ENCODE measurements at places on chromosomes 2 and 18. TPM values are rescaled to one million over a fixed set of nuclear protein-coding genes. Genes with fewer than 3 reads are reported as not detected.

DNA sequence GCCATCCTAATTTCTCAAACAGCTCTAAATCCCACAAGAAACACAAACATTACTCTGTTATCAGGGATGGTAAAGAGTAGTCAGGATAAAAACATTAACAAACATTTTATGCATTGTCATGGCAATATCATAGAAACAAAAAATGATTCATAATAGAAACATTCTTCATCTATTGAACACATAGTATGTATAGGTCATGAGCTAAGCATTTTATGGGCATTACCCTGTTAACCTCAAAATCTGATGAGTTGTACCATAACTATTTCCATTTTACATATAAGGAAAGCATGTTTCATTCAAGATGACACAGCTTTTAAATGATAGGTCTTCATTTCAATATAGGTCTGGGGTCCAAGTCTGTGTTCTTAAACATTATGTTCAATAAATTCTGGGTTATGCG is 344.9 kb downstream of the RND3 start:
- DNase-seq: no peak

GRCh38 chr2:23600346-23600745 is 215.4 kb downstream of the KLHL29 start:
- DNase-seq: no peak

TMEFF2 gene
- total RNA-seq: not detected

ANKRD62 gene
- total RNA-seq: not detected

GRCh38 chr2:231674587-231675338 is 33.6 kb upstream of the PTMA start:
- DNase-seq: peak; percentile 88

LIMS2 gene
- total RNA-seq: 194 TPM

GRCh38 chr2:85429213-85429923 is 10.9 kb downstream of the SH2D6 start:
- no peak for DNase-seq

GRCh38 chr18:79217979-79218604 is 148.9 kb downstream of the ATP9B start:
- no peak for DNase-seq

DNA sequence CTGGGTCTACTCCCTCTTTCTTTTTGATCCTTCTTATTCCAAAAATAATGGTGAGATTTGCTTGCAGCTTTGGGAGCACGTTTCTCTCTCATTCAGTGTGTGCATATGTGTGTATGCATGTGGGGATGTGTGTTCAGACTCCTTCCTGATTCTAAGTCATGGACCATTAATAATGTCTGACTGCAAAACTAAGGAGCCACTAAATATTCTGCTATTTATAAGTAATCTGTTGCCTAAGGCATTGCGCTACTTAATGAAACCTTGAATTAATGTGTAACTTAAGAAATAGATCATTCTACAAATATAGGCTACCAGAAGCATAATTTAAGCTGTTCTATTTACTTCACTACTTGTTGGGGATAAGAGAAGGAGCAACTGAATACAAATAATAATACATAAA is 182.1 kb downstream of the TFCP2L1 start:
- no peak for DNase-seq

DNA sequence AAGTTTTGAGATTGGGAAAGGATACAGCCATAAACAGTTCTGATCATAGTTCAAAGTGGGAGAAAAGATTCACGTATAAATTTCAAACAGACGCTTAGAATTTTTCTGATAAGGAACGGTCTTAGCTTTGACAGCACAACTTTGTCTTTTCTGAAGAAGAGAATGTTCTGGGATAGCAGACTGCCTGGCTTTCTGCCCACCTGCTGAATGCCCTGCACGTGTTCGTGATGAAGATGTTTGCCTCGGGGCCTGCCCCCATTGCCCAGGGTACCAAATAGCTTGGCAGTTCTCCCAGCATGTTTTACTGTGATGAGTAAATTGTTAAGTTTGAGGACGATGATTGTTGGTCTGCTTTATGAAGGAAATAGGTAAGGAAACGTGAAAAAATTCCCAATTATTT is 4.6 kb downstream of the MRPL33 start:
- no peak for DNase-seq

- DNase-seq: no peak
Measured at GRCh38 chr2:191347881-191348280, 102.7 kb downstream of the MYO1B start.

- DNase-seq: no peak
Measured at GRCh38 chr2:128644718-128645256, 326.1 kb upstream of the HS6ST1 start.

ABCG5 gene
- not detected for total RNA-seq

DNA sequence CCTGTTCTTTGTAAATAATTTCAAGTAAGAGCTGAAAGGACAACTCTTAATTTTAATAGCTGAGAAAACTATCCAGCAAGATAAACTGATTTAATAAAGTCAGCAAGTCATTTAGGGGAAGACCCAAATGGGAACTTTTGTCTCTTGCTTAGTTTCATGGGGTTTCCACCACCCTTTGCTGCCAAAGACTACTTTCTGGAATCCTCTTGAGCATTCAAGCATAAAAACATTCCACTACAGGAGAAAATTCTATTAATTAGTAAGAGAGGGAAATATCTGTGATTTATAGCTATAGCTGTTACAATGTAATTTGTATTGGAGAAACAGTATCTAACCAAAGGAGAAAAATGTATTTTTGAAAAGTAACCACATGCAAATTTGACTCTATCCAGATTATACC is 20.6 kb downstream of the EFEMP1 start:
- no peak for DNase-seq

DNA sequence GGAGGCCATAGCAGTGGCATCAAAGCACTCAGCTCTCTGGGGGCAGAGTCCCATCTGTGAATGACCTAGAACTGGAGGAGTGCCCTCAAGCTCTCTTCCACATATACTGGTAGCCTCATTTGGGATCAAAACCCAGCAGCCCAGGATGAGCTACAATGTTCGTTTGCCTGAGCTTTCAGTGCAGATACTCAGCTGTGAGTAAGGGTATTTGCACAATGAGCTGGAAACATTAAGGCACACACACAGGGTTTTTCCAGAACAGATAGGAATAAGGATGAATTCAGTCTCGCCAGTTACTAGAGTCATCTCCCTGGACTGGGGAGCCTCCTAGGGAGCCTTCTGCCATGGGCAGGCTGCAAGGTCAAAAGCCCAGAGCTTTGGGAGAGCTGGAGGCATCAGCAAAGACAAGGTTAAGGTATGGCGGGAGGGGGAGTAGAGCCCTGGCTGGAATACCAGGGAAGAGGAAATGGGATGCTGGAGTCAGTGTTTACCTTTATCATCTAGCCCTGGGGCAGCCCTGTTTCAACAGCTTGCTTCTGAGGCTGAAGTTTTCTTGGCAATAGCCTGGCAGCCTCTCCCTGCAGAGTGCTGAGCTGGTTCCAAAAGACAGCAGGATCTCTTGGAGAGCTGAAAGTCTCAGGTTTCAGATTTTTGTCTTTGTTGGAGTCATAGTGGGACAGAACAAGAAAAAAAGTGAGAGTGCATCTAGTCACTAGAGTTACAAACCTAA is 187.7 kb downstream of the LOXHD1 start:
- DNase-seq: no peak

- DNase-seq: peak; percentile 84
Measured at GRCh38 chr18:49725809-49726674, 87.3 kb downstream of the ACAA2 start.

- no peak for DNase-seq
Measured at GRCh38 chr2:55163274-55163721, 68.8 kb downstream of the CLHC1 start.

GRCh38 chr2:170024721-170025120 is 153.2 kb upstream of the MYO3B start:
- DNase-seq: no peak

SP5 gene
- total RNA-seq: 2.4 TPM

GRCh38 chr2:237747189-237747588 is 51.4 kb upstream of the RBM44 start:
- DNase-seq: no peak

- DNase-seq: no peak
Measured at GRCh38 chr18:31041271-31042083, 1.1 kb downstream of the DSC3 start.

RAD51AP2 gene
- total RNA-seq: not detected
